SW480 (cell line): ENCODE measurements at places on chromosomes 12 and 14.

DNA sequence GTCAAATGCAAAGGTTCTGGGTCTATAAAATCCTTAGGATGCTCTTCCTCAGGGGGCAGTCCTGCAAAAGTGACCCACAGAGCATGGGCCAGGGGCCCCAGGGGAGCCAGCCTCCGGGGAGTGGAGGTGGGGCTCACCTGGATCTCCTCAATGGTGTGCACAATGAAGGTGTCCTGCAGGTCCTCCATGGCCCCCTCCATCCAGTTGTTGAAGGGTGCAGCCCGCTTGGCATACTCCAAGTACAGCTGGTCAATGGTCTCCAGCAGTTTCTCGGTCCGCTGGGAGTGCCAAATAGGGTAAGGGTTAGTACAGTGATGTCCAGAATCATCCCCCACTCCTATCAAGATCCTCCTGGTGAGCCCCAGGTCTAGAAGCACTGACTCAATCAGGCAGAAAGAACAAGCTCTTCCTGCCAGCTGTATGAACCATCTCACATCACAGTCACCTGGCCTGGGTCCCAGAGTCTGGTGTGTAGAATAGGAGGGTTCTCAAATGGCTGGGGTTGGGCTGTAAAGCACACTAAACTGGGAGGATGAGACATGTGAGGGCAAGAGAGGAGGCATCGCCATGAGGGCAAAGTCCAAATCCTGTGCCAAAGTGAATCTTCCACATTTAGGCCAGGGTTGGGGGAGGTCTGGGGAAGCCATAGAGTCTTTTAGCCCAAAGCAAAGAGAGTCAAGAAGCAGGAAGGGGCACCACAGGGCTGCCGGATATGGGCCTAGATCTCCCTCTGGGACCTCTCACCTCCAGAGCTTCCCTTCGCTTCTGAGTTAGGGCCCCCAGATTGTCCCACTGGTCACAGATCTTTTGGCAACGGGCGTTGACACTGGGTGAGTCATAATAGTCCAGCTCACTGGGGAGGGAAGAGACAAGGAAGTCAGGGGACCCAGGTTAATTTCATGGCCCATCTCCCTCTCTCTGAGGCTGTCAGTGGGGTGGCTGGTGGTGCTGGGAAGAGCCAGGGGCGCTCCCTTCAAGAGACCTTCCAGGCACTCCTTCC is 91.5 kb upstream of the ZFP36L1 start:
- DNase-seq, result peak; percentile 75

GRCh38 chr12:79776111-79776510 is 85.3 kb upstream of the PAWR start:
- DNase-seq, result no peak

- DNase-seq, result no peak
Measured at GRCh38 chr14:37443461-37443860, 151.6 kb downstream of the FOXA1 start.

DNA sequence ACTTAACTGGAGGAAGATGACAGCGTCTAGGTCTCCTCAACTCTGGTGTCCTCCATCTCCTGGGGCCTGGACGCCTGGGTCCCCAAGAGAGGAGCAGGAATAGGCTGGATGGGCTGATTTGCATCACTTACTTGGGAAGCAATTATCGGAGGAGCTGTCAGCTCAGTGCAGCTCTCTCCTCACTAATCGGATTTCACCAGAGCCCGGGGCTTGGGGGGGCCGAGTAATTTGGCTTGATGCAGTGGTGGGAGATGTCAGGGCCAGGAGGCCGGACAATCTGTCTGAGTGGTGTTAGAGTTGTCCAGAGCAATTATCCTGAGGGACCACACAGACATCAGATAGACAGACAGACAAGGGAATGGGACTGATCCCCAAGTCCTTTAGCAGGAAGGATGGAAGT is 4.6 kb upstream of the SMUG1 start:
- no peak for DNase-seq

GRCh38 chr12:3202734-3203446 is 125.7 kb downstream of the TSPAN9 start:
- peak; percentile 65 for DNase-seq

GRCh38 chr14:81727218-81727617 is 193.6 kb upstream of the SEL1L start:
- DNase-seq, result no peak

- DNase-seq, result no peak
Measured at GRCh38 chr14:45135156-45135555, 574 bp upstream of the FANCM start.

GRCh38 chr12:82461393-82461792 is 103.1 kb downstream of the METTL25 start:
- DNase-seq, result no peak

GRCh38 chr12:65305346-65305950 is 27.0 kb downstream of the MSRB3 start:
- no peak for DNase-seq

DNA sequence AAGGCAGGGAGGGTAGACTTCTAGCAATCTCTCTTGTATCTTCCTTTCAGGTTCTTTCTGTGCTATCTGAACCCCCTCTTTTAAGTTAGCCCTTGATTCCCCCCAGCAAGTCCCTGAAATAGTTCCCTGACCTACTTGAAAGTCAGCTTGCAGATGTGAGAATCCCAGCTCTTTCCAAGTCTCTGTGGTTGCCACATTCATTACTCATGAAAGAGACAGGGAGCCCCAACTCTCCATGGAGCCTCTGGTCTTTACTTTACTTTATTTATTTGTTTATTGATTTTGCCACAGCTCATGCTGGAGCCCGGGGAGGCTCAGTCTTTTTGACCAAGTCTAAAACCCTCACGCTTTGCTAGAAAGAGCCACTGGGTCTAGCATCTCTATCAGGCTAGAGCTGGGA is 193.6 kb upstream of the FAR2 start:
- no peak for DNase-seq

DNA sequence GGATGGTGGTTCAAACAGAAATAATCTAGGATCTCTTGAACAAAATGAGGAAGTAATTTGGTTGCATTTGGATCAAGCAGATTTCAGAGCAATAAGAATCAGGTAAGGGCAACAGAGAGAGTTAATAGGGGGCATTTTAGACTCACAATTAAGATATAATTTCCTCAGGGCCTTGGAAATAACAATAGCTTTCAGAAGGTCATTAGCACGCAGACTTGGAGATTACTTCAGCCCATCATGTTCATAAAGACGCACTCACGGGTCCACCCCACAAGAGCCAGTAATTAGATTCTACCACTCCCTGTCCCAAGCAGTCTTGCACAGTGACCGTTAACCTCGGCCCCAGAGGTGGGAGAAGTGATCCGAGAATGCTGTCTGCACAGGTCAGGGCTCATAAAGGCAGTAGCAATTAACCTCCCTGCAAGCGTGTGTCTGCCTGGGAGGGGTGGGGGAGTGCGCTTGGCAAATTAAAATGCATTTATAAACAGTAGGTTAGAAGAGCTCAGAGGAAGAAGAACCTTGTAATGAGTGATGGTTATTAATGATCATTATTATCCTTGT is 125.7 kb upstream of the CCDC196 start:
- no peak for DNase-seq

GRCh38 chr14:100967930-100968329 is 64.4 kb upstream of the RTL1 start:
- DNase-seq, result no peak

- DNase-seq, result no peak
Measured at GRCh38 chr14:103828315-103828967, 18.9 kb downstream of the PPP1R13B start.

DNA sequence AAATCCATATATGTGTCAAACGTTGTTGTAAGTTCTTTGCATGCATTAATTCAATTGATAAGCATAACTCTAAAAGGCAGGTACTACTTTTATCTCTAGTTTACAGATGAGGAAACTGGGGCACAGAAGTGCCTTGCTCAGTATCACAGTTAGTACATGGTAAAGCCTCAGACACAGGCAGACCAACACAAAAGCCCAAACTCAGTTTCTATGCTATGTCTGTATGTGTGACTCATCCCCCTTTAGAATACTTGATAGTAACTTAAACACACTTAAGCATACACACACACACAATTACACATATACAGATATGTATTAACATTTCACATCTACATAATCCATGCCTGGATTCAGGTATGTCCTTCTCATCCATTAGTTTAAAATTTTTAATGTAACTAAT is 88.0 kb downstream of the EPS8 start:
- no peak for DNase-seq

GRCh38 chr12:132168311-132169031 is 24.2 kb downstream of the NOC4L start:
- DNase-seq, result no peak

DNA sequence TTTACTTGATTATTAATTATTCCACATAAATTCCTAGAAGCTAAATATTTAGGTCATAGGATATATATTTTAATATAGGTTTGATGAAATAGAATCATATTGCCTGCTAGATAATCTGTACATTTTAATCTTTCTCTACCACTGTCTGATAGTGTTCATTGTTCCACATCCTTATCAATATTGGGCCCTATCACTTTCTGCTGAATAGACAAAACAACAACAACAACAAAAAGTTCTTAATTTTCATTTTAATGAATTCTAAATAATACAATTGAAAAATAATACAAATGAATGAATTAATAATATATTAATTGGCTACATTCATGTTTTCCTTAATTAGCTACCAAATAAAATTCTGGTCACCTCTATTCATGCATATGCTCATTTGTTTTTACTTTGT is 1437.2 kb downstream of the LRFN5 start:
- DNase-seq, result no peak

DNA sequence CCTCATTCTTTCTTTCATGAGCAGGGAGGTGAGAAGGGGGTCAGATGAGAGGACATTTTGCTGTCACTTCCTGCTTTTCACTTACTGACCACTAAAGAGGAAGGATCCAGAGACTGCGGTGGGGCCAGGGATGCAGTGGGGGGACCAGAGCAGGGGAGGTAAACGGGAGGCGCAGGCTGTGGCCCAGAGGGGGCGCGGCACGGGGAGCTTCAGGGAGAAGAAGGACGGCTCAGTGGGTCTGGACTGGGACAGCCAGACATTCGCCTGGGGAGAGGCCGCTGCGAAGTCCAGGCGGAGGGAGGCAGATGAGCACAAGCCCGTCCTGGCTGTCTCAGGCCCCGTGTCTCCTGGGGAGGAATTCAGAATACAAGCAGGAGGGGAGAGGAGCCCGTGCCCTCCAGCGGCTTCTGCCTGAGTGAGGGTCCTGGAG is 41.2 kb downstream of the SLC6A12 start:
- no peak for DNase-seq

- no peak for DNase-seq
Measured at GRCh38 chr14:89246290-89246689, 170.7 kb downstream of the FOXN3 start.

- DNase-seq, result no peak
Measured at GRCh38 chr12:49346659-49347310, at the start of gene DNAJC22. Gene DNAJC22 (plus strand): TSS chr12:49346888. CDS start chr12:49348873, 1,985 bp downstream.

DNA sequence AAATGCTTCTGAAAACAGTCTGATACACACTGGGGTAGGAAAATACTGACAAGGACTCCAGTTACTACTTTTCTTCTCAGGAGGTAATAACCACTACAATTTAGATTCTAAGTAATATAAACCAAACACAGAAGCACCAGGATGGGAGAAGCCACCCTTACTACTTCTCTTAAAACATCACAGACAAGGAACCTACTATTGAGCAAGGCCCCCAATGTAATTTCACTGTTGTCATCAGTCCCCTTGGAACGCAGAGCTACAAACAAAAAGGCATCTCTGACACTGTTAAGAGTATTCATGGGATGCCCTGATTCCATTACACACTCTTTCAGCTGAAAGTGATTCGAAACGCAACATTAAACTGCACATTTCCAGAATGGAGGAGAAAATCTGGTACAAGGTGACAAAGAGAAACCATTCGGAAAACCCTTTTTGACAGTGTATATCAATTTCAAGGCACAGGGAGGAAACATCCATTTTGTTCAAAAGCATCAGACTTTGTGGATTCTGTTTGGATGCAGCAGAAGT is 185.9 kb downstream of the PPM1H start:
- no peak for DNase-seq

GRCh38 chr12:131018019-131018620 is 64.4 kb downstream of the ADGRD1 start:
- no peak for DNase-seq

DNA sequence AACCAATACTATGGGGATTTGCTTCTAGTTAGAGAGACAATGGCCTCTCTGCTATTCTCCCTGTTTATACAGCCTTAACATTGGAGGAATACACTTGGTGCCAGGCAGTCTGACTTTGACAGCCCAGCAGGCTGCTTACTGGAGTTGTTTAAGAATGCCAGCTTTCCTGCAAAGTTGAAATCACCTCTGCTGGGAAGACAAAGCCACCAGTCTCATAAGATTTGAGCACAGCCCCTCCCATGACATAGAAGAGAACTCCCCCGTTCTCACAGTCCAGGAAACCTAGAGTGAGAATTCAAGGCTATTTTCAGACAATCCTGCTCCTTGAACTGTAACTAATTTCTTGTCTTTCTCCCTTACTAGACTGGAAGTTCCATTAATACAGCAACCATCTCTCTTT is 21.1 kb upstream of the CATSPERB start:
- no peak for DNase-seq

DNA sequence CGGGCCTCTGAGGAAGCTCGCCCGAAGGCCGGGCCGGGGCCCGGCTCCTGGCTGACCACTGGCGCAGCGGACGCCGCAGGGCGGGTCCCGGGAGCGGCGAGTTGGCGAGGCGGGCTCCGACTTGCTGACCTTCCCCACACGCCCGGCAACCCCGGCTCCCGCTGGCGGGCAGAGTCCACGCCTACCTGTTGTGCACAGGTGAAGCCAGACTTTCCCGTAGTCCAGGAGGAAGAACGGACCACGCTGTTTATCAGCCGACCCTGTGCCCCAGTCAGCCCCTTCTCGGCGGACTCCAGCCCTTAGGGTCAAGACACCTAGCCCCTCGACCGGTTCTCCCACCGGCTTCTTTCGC is 407 bp downstream of the HEATR5A start:
- peak; percentile 61 for DNase-seq

- DNase-seq, result no peak
Measured at GRCh38 chr12:55675666-55676065, 32.0 kb downstream of the ITGA7 start.

GRCh38 chr14:24052656-24053547 is 1.1 kb downstream of the CARMIL3 start:
- DNase-seq, result peak; percentile 56

DNA sequence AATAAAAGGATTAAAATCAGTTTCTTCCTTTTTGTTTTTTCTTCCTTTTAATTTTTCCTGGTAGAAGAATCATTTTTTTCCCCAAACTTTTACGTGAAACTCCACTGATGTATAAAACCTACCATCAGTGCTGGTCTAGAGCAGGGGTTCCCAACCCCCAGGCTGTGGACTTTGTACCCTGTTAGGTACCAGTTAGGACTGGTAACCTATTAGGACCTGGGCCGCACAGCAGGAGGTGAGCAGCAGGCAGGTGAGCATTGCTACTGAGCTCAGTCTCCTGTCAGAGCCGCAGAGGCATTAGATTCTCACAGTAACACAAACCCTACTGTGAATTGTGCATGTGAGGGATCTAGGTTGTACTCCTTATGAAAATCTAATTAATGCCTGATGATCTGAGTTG is 10.1 kb downstream of the SMCO2 start:
- peak; percentile 83 for DNase-seq
